Endothelial cell of umbilical vein (primary cell): ENCODE measurements at places on chromosomes 13 and 19. TPM values are rescaled to one million over a fixed set of nuclear protein-coding genes. Genes with fewer than 3 reads are reported as not detected.

DNA sequence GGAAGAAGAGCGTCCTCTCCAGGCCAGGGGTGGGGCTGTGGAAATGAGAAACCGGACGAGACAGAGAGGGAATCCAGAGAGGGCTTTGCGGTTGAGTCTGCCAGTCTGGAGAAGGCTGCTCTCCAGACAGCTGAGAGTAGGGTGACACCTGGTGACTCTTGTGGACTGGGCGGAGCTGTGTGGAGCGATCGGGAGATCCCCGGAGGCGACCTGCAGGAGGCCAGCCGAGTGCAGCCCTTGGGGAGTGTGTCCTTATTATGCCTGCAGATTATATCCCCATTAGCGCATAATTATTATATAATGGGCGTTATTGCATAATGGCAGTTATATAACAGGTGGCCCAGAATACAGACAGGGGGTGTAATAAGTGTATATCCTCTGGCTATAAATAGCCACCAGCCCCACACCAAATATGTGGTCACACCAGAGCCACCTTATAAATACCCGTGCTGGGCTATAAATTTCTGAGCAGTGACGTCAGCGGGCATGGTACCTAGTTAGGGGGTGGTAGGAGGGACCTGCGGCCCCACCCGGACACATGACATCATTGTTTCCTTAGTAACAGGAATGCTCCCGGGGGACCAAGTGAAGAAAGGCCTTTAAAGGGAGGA is 41.2 kb downstream of the NFIX start:
- no peaks in the 10 kb centered on the region for H3K27me3 ChIP-seq
- no peak for DNase-seq
- H3K36me3 ChIP-seq = no peaks in the 10 kb centered on the region
- H3K4me3 ChIP-seq = no peak overlapping the region

GRCh38 chr19:35996777-35997176 is 1.8 kb downstream of the SDHAF1 start:
- H3K4me1 ChIP-seq = peaks cover 10% of the 10 kb centered on the region
- no peak overlapping the region for H3K4me3 ChIP-seq
- H3K27me3 ChIP-seq = no peaks in the 10 kb centered on the region
- no peak for DNase-seq
- H3K27ac ChIP-seq = no peak overlapping the region

GRCh38 chr19:48271531-48272151 is 1.8 kb downstream of the ZNF114 start:
- peak overlapping the region; percentile 53 for H3K4me3 ChIP-seq
- no peaks in the 10 kb centered on the region for H3K27me3 ChIP-seq
- H3K27ac ChIP-seq = no peak overlapping the region

DNA sequence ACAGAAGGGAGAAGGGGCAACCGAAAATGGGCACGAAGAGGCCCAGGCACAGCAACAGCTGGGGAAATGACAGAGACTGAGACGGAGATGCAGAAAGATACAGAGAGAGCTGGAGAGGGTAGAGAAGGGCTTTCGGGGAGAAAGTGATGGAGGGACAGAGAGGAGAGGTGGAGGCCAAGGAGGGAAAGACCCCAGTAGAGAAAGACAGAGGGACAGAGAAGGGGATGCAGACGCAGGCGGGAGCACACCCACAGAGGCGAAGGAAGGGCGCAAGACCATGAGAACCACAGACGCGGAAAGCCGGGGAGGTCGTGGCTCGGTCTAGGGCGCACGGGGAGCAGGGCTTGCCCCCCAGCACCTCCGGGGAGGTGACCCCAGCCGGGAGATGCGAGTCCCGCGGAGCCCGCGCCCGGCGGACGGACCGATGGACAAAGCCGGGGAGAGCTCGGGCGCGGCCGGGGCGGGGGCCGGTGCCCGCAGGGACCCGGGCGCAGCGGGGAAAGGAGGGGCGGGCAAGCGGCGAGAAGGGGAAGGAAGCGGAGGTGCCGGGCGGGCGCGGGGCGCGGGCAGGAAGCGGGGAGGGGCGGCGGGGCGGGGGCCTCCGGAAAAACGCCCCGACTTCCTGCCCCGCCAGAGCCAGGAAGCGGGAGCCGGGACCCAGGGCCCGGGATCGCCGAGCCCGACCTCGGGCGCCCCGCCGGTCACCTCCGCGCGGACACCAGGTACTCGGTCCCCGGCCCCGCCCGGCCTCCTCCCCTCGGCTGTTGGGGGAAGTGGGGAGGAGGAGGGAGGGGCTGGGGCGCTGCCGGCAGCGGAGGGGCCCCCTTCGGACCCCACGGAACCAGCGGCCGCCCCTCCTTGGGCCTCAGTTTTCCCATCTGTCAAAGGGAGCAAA is at the start of gene ARHGEF1:
ARHGEF1 (plus strand) TSS at position 617 of the 895 bp plus-strand sequence. CDS start 4,899 bp downstream, outside the sequence.
- no peaks in the 10 kb centered on the region for H3K36me3 ChIP-seq
- H3K4me3 ChIP-seq = peak within 1 kb of the TSS; percentile 88
- peaks cover 19% of the 10 kb centered on the region for H3K4me1 ChIP-seq
- peak; percentile 6 for DNase-seq
- peak within 1 kb of the TSS; percentile 22 for H3K27ac ChIP-seq

GRCh38 chr13:29361716-29362115 is 233.8 kb downstream of the SLC7A1 start:
- no peak for DNase-seq
- peaks cover 4% of the 10 kb centered on the region for H3K27me3 ChIP-seq
- no peak overlapping the region for H3K27ac ChIP-seq
- no peaks in the 10 kb centered on the region for H3K4me1 ChIP-seq

DNA sequence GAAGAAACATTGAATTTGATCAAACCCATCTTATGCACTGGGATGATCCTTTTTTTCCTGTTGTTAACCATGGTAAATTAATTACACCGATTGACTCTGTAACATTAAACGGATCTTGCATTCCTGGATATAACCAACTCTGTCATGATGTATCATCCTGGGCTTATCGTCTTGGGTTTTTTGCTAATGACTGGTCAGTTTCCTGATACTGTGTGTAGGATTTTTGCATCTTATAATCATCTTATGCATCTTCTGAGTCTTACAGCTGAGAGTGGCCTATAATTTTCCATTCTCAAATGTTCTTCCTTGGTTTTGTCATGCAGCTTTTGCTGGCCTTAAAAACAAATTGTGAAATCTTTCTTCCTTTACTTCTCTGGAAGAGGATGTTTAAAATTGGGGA is 12.8 kb downstream of the DCUN1D2 start:
- no peaks in the 10 kb centered on the region for H3K4me1 ChIP-seq
- no peak overlapping the region for H3K4me3 ChIP-seq

DNA sequence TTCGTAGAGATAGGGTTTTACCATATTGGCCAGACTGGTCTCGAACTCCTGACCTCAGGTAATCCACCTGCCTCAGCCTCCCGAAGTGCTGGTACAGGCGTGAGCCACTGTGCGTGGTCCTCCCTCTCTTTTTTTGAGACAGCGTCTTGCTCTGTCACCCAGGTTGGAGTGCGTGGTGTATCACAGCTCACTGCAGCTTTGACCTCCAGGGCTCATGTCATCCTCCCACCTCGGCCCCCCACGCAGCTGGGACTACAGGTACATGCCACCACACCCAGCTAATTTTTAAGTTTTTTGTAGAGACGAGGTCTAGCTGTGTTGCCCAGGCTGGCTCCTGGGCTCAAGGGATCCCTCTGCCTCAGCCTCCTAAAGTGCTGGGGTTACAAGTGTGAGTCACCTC is 18.2 kb downstream of the ZSCAN18 start:
- DNase-seq = no peak
- no peak overlapping the region for H3K4me3 ChIP-seq
- no peaks in the 10 kb centered on the region for H3K4me1 ChIP-seq
- H3K36me3 ChIP-seq = no peaks in the 10 kb centered on the region

IL17D gene
- total RNA-seq = 4.9 and 6.1 TPM in 2 replicates

CEP89 gene
- total RNA-seq = 46.2 and 46.4 TPM in 2 replicates
